Activated CD4-positive, alpha-beta T cell treated with anti-CD3 and anti-CD28 coated beads, Interleukin-2, Interleukin-6, amounts not matched to agents 100 ng/mL and 50 ng/mL, durations not matched to agents 16 hours and 8 hours (primary cell): ENCODE measurements at places on chromosomes 7 and 10.
A peak's percentile ranks its signal among the peaks of the same experiment; 100 is the strongest.

DNA sequence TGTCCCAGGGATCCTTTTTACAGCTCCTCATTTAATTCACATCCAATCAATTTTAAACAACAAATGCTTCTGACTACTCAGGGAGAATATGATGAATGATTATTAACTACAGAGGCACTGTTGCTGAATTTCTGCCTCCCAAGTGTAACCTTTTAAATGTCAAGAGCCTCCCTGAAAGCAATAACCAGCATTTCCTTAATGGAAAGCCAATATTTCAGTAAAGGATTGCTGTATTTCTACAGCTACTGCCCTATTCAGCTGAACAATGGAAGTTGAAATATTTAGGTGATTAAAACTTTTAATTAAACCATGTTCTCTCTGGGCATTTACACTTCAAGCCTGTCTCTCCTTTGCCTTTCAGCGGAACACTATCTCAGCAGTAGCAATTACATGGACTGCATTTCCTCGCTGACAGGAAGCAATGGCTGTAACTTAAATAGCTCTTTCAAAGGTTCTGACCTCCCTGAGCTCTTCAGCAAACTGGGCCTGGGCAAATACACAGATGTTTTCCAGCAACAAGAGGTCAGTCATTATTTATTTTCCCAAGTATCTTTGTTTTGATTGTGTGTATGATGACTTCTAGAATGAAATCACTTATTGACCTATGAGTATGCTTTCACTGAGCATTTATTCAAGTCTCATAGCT lies 304.7 kb downstream of the BICC1 start:
- no peak for DNase-seq

DNA sequence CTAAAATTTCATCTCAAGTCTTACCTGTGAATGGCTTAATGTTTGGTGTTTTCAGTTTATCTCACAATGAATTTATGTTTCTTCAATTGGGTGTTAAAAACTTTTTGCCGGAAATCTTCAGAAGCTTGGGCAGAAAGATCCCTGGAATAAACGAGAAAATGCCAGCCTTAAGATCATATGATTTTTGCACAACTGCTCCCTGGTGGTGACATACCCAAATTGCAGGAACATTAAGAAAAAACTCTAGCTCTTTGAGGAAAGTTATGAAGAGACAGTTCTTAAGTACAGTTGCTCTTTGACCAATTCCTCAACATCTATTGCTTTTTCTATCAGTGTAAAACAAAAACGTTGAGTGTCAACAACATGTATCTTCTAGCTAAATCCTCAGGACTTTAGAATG lies 48.2 kb upstream of the CREB5 start:
- DNase-seq: no peak

GRCh38 chr7:147639037-147639436 lies 951.5 kb upstream of the C7orf33 start:
- no peak for DNase-seq

GRCh38 chr10:26505491-26505890 lies 67.3 kb downstream of the APBB1IP start:
- no peak for DNase-seq

GRCh38 chr10:95864906-95865813 lies 42.6 kb upstream of the CC2D2B start:
- DNase-seq: peak; percentile 81

- DNase-seq: no peak
Observed at GRCh38 chr7:69868921-69869320, 270.6 kb downstream of the AUTS2 start.

- no peak for DNase-seq
Observed at GRCh38 chr10:118216571-118217170, 125.5 kb downstream of the FAM204A start.

GRCh38 chr7:117205873-117206272 lies 117.0 kb downstream of the WNT2 start:
- DNase-seq: no peak
